Muscle of leg (tissue), 16 donors: ENCODE measurements at places on chromosomes 4 and X. TPM values are rescaled to one million over a fixed set of nuclear protein-coding genes. Genes with fewer than 3 reads are reported as not detected.
A peak's percentile ranks its signal among the peaks of the same experiment; 100 is the strongest.

DNA sequence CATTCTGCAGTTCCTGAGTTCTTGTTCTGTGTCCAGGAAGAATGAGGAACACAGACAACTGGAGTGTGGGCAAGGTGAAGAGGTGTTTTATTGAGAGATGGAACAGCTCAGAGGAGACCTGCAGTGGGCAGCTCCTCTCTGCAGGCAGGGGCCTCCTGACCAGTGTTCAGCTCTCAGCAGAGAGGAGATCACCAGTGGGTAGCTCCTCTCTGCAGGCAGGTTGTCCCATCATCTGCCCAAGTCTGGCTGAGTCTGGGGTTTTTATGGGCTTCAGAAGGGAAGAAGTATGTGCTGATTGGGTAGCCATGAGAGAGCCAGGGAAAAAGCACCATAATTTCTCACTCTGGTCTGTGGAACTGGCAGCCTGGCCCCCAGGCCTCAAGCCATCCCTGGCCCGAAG is 56.0 kb upstream of the RASGEF1B start:
- no peaks in the 10 kb centered on the region for H3K27me3 ChIP-seq
- H3K4me1 ChIP-seq, result no peaks in the 10 kb centered on the region
- no peak overlapping the region for H3K4me3 ChIP-seq
- H3K27ac ChIP-seq, result no peak overlapping the region

The ZBTB33 gene
- 14.3 TPM for polyA plus RNA-seq

- H3K36me3 ChIP-seq, result no peaks in the 10 kb centered on the region
- no peak overlapping the region for H3K27ac ChIP-seq
- no peaks in the 10 kb centered on the region for H3K27me3 ChIP-seq
These were observed 47.4 kb upstream of the IL21 start for GRCh38 chr4:122668241-122668640.

DNA sequence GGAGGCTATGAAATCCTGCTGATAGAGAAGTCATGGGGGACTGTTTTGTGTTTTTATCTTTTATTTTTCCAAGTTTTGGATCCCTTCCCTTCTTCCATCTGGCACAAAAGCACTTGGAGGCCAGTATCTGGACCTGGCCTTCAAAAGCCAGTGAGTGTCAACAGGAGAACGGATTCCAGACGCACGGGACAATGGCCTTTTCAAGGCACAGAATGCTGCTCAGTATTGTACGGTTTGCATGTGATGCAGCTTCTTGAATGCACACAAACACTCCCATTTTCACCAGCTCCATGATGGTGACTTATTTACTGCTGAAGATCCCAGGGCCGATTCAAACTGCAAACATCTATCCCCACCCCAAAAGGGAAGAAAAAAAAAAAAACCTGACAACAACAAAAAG is 145.4 kb downstream of the CPEB2 start:
- H3K27ac ChIP-seq, result no peak overlapping the region
- peaks cover 10% of the 10 kb centered on the region for H3K4me1 ChIP-seq
- no peak for DNase-seq
- H3K36me3 ChIP-seq, result no peaks in the 10 kb centered on the region
- no peak overlapping the region for H3K4me3 ChIP-seq
- H3K27me3 ChIP-seq, result no peaks in the 10 kb centered on the region

The RAB40AL gene
- polyA plus RNA-seq, result not detected

- peaks cover 24% of the 10 kb centered on the region for H3K4me1 ChIP-seq
- no peak overlapping the region for H3K4me3 ChIP-seq
- DNase-seq, result peak; percentile 46
- H3K27me3 ChIP-seq, result no peaks in the 10 kb centered on the region
- H3K27ac ChIP-seq, result no peak overlapping the region
These were observed 145.0 kb downstream of the SOWAHB start for GRCh38 chr4:76752861-76753501.

DNA sequence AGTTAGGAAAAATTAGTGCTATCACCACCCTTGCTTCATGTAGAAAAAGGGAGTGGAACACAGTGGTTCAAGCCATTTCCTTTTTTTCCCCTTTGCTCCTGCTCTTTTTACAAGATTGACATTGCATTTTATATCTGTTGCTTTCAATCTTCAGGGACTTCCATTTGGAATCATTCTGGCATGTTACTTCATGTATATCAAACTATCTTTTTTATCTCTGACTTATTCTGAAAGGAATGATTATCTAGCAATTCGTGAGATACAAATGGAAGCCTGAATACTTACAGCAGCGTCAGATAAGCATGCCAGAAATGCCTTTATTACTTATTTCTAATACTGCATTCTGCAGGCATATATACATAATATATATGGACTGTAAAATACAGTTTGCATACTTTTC is 20.4 kb downstream of the ADGRL3 start:
- no peaks in the 10 kb centered on the region for H3K36me3 ChIP-seq
- H3K4me1 ChIP-seq, result no peaks in the 10 kb centered on the region
- no peak overlapping the region for H3K27ac ChIP-seq
- H3K4me3 ChIP-seq, result no peak overlapping the region

The ZCCHC12 gene
- 1.00 TPM for polyA plus RNA-seq

The IBSP gene
- polyA plus RNA-seq, result 0.18 TPM

DNA sequence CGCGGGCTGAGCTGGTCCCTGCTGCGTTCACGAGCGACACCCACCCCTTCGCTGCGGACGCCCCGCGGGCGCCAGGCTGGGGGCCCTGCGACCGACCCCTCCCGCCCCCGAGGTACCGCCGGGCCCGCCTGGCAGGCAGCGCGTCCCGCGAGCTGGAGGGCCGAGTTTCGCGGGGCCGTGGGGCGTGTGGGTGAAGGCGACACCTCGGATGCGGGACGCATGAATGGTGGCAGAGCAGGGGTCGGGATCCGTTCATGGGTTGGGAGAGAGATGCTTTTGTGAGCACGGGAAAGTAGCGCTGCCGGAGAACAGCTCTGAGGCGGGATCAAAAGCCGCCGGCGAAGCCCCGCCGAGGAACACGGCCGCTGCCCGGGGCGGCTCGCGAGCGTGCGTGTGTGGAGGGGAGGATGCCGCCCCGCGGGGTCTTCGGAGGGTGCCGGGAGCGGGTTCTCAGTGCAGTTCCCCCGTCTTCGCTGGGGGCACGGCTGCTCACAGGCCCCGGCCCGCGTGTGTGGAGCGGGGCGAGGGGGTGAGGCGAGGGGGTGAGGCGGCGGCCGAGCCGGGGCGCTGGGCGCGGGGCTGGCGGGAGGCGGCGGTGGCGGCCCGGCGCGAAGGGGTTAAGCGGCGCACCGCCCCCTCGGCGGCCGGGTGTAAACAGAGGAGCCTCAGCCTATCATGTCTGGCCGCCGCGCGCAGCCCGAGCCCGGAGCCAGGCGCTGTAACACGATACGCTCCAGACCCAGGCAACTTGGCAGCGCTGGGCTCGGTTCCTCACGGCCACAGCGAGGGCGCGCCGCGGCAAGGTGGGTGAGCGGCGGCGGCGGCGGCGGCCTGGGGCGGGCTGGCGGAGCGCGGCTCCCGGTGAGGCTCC is 205.3 kb downstream of the TENM3 start:
- DNase-seq, result peak; percentile 97
- peak overlapping the region; percentile 70 for H3K27ac ChIP-seq
- peaks cover 11% of the 10 kb centered on the region for H3K27me3 ChIP-seq

DNA sequence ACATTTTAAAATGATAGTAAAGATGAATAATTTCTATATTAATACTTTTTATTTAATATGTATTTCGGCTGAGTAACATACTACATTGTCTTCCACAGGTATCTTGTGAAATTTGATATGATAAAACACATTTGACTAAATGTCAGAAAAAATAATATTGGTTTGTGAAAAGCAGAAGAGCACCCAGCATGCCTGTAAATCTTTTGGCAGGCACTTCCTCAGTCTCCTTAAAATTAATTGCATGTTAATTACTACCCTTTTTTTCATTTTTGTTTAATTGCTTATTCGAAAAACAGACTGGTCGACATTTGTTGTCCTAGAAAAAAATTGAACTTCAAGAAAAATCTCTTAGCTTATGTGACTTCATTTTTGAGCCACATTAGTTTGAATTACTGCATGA is 40.6 kb downstream of the CLCN3 start:
- no peak overlapping the region for H3K27ac ChIP-seq
- no peak for DNase-seq
- no peaks in the 10 kb centered on the region for H3K27me3 ChIP-seq
- H3K4me1 ChIP-seq, result no peaks in the 10 kb centered on the region
- peak overlapping the region; percentile 42 for H3K4me3 ChIP-seq

The DCAF4L1 gene
- polyA plus RNA-seq, result 0.09 TPM

The HEPH gene
- 8.7 TPM for polyA plus RNA-seq

GRCh38 chr4:8919651-8920288 is 48.1 kb upstream of the HMX1 start:
- no peak for DNase-seq
- peaks cover 5% of the 10 kb centered on the region for H3K27me3 ChIP-seq
- H3K36me3 ChIP-seq, result no peaks in the 10 kb centered on the region

The F9 gene
- polyA plus RNA-seq, result not detected

DNA sequence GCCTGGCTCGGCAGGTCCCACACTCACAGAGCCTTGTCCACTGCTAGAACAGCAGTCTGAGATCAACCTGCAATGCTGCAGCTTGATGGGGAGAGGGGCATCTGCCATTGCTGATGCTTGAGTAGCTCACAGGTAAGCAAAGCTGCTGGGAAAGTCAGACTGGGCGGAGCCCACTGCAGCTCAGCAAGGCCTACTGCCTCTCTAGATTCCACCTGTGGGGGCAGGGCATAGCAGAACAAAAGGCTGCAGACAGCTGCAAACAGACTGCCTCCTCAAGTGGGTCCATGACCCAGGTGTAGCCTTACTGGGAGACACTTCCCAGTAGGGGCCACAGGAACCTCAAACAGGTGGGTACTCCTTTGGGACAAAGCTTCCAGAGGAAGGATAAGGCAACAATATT is 110.6 kb upstream of the ADAMTS3 start:
- no peak overlapping the region for H3K27ac ChIP-seq
- H3K36me3 ChIP-seq, result no peaks in the 10 kb centered on the region
- no peak overlapping the region for H3K4me3 ChIP-seq
- no peaks in the 10 kb centered on the region for H3K27me3 ChIP-seq
- DNase-seq, result no peak
- no peaks in the 10 kb centered on the region for H3K4me1 ChIP-seq

DNA sequence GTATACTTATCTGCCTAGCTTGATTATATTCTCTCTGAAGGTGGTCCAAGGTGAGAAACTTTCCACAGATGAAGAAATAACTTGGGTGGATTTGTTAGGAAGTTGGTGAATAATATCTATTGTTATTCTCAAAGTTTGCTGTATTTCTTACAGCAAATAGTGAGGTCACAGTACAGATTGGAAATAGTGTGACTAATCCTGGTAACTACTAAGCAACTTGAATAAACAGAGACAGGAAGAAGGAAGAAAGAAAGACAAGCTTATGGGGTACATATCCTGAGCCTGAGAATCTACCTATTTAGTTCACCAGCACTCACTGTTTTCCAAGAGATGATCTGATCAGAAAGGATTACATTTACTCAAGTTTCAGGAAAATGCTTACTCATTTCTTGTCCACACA is 1416.1 kb downstream of the RPA4 start:
- H3K4me3 ChIP-seq, result no peak overlapping the region
- H3K36me3 ChIP-seq, result no peaks in the 10 kb centered on the region
- peaks cover under 1% of the 10 kb centered on the region for H3K27me3 ChIP-seq
- no peak overlapping the region for H3K27ac ChIP-seq

DNA sequence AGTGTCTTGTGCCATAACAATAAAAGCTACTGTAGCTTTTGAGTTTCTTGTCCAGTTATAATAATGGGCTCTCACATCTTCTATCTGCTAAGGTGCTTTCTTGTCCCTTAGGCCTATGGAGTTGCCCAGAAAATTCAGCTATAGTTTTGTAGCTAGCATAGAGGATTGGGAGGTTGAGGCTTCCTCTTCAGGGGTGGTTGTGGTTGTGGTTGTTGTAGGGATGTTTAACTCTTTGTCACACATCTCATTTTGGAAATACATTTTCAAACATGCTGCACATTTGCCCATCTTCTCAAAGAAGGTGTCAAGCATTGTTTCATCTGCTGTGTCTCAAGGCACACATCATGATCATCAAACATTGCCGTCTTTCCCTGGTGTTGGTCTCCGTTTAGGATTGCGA is 65.0 kb downstream of the ATXN3L start:
- no peaks in the 10 kb centered on the region for H3K36me3 ChIP-seq
- no peak for DNase-seq

The CT55 gene
- 0.62 TPM for polyA plus RNA-seq

- no peak overlapping the region for H3K4me3 ChIP-seq
- peaks cover 4% of the 10 kb centered on the region for H3K4me1 ChIP-seq
- H3K27me3 ChIP-seq, result peaks cover 13% of the 10 kb centered on the region
- no peaks in the 10 kb centered on the region for H3K36me3 ChIP-seq
These were observed 223.5 kb downstream of the ZNF674 start for GRCh38 chrX:46321676-46322075.

DNA sequence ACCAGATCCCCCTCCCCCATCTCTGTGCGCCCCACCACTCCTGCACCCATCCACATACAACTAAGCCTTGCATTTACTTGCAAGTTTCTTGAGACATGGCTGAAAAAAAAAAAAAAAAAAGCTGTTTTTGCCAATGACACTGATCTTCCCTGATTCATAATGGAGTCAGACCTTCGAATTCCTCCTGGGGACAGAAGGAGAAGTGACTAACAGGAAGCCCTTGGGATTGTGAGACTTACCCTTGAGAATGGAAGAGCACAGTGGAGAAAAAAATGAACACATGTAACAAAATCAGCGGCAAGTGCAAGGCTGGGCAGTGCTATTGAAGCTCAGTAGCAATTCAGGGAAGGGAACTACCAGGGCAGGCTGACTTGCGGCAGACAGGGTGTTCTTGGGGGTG is 288.4 kb downstream of the BCOR start:
- H3K27ac ChIP-seq, result no peak overlapping the region
- H3K36me3 ChIP-seq, result no peaks in the 10 kb centered on the region
- H3K27me3 ChIP-seq, result peaks cover 48% of the 10 kb centered on the region
- H3K4me3 ChIP-seq, result no peak overlapping the region
- H3K4me1 ChIP-seq, result peaks cover 24% of the 10 kb centered on the region
- no peak for DNase-seq

GRCh38 chrX:4851534-4851933 is 1138.1 kb upstream of the PRKX start:
- H3K27me3 ChIP-seq, result no peaks in the 10 kb centered on the region
- H3K4me1 ChIP-seq, result no peaks in the 10 kb centered on the region
- H3K27ac ChIP-seq, result no peak overlapping the region
- no peak for DNase-seq
- H3K36me3 ChIP-seq, result no peaks in the 10 kb centered on the region

The DOK7 gene
- polyA plus RNA-seq, result 20.4 TPM

DNA sequence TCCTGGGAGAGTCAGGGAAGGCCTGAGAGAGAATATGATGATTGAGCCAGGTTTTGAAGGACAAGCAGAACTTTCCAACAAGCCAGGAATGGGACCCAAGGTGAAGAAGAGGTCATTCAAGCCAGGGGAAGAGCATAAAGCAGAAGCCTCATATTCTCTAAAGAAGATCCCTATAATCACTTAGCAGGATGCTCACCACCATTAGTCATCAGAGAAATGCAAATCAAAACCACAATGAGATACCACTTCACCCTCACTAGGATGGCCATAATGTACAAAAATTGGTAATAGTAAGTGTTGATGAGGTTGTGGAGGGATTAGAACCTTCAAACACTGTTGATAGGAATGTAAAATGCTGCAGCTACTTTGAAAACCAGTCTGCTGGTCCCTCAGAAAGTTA is 20.5 kb upstream of the SUPT20HL1 start:
- H3K27me3 ChIP-seq, result peaks cover 11% of the 10 kb centered on the region
- no peaks in the 10 kb centered on the region for H3K4me1 ChIP-seq
- H3K27ac ChIP-seq, result no peak overlapping the region
- DNase-seq, result no peak
